M059J (cell line): ENCODE measurements at places on chromosomes 1 and 21. TPM values are rescaled to one million over a fixed set of nuclear protein-coding genes. Genes with fewer than 3 reads are reported as not detected.

DNA sequence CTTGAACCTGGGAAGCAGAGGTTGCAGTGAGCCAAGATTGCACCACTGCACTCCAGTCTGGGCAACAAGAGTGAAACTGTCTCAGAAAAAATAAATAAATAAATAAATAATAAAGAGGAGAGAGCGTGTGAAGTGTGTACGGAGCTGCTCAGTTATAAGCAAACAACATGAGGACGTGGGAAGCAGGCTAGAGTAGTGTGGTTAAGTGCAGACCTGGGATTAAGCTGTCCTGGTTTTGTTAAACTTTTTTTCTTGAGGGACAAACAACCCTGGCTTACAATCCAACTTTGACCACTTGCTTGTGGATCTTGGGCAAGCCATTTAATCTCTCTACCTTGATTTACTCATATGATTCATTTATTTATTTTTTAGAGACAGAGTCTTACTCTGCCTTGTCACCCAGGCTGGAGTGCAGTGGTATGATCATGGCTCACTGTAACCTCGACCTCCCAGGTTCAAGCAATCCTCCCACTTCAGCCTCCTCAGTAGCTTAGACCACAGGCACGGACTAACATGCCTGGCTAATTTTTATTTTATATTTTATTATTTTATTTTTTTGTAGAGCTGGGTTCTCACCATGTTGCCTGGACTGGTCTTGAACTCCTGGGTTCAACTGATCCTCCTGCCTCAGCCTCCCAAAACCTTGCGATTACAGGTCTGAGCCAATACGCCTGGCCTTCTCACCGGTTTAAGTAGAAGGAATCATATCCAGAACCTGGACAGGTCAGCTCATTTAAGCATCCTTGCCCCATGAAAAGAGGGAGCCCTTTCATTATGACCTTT lies 52.7 kb downstream of the RPS6KA1 start:
- DNase-seq, result peak; percentile 54

Gene OR6N2
- not detected in 2 replicates for total RNA-seq

DNA sequence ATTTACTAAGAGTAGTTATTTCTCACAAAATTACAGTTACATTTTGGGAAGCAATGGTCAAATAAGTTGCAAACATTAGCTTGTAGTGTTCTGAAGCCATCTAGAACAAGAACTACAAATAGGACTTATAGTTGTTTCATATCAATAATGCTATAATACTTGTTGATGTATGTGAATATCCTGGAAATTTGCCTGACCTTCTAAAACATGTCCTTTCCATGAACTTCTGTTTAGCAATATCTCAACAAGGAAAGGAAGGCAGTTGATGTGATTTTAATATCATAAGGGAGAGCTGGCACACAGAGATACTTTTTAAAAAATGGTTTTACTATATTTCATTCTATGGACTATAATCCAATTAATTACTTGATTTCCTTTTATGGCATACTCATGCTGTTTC lies 47.1 kb upstream of the SAMSN1 start:
- DNase-seq, result no peak

DNA sequence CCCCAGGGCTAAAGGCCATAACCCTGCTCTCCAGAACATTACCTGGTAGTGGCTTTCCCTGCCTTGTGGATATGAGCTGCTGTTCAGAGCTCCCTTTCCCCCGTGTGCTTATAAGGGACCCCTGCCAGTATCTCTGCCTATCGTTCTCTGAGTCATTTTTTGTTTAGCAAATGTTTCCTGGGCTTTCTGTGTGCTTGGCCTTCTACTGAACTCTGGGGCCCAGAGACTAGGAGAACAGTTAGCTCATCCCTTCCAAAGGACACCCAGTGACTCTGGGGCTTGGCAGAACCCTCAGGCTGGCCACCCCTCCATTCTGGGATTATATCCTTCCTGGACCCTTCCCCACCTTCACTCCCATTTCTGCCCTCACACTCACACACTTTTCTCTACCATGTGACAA lies 80.8 kb upstream of the POU3F1 start:
- peak; percentile 61 for DNase-seq

Gene THEM5
- total RNA-seq, result not detected in 2 replicates

DNA sequence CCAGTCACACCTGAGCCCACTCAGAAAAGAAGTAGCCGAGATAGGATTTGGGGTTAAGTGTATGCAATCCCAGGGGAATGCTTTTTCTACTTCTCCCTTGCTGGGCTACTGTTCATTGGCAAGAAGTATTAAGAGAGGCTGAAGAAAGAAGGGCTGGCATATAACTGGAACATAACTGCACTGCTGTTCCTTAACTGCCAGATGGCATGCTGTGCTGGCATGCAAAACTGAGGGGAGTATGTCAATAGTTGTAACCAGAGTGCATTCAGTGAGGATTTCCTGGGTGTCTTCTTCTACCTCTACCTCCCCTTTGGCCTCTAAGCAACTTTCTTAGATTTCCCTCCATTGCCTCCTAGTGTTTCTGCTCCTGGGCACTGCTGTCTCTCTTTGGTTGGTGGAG lies 66.4 kb downstream of the TNR start:
- no peak for DNase-seq
